ENCODE measurements at places on chromosomes 4 and X.

DNA sequence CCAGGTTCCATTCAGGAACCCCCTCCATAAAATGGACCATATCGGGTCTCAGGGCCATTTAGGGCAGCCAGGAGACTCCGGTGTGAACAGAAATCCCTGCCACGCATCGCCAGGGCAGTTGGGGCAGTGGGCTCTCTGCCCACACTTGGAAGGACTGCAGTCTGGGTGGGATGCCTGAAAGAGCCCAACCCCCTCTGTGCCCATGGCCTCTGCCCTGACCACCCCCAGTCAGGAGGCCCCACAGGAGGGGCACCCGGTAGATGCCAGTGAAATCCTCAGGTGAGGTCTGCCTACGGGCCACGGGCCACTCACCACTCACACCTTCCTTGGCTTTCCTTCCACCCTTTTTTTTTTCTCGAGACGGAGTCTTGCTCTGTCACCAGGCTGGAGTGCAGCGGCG is 4.8 kb downstream of the PRAF2 start:
- no peak for DNase-seq

DNA sequence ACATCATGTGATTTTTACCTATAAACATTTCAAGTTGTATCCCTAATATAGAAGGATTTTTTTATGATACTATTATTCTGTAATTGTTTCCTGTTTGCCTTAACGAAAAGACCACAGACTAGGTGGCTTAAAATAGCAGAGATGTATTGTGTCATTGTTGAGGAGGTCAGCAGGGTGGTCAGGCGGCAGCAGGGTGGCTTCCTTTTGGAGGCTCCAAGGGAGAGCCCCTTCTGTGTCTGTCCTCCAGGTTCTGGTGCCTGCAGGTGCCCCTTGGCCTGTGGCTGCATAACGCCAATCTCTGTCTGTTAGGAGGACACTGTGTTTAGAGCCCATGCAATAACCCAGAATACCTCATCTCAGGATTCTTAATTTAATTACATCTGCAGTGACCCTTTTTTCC is 118.1 kb downstream of the TBL1X start:
- DNase-seq, result no peak

DNA sequence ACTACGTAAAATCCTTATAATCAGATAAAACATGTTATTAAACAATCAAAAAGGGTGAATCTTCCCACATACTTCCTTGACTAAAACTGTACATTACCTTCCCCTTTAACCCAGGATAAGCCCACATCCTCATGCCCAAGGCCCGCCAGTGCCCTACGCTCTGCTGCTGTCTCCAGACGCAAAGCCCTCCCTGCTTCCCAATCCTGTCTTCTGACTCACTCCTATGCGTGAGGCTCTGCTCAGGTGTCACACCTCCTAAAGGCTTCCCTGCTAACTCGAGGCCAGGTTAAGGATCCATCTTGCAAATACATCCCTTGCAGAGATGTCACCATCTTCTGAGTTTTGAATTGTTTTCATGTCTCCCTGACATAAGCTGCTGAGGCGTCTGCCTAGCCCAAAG is 61.6 kb downstream of the STX18 start:
- no peak for DNase-seq

- peak; percentile 49 for DNase-seq
Observed at GRCh38 chr4:139017861-139018260, 2.3 kb downstream of the NOCT start.

DNA sequence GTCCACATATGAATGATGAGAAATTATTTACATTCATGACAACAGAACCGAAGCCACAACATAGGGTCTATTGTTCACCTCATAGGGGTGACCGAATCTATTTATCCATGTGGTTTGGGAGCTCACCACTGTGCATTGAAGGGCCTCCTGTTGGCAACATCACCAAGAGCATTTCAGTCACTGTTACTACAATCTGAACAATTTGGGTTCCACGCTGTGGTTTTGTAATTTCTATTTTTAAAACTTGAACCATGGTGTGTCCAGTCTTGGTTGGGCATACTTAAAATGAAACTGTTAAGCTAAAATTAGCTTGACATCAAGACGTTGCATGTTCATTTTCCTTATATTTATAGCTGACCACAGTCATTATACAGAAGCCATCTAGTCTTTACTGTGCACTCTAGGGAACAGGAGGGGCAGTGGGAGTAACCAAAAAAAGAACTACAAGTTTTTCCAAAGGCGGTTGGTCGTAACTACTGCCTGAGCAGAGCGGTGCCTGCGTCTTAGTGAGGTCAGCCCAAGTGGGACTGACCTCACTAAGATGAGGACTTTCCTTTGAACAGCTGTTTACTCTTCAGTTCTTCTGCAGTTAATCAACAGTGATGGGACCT is 192.1 kb downstream of the SPRY1 start:
- peak; percentile 25 for DNase-seq

DNA sequence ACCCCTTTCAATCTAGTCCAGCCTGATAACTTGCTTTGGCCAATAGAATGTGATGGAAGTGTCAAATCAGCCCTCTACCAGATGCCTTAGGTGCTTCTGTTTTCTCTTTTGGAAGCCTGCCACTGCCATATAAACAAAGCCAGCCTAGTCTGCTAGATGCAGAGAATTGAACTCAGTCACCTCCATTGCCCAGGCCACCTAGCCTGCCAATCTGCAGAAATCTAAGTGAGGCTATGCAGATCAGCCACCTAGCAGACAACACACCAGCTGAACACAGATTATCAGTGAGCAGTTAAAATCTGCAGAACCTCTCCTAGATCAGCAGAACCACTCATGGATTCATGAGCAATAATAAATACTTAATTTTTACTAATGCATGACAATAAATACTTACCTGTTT is 1108.2 kb downstream of the PCDH18 start:
- DNase-seq, result no peak

- DNase-seq, result peak; percentile 88
Observed at GRCh38 chr4:184728858-184729257, 5.0 kb downstream of the CENPU start.

DNA sequence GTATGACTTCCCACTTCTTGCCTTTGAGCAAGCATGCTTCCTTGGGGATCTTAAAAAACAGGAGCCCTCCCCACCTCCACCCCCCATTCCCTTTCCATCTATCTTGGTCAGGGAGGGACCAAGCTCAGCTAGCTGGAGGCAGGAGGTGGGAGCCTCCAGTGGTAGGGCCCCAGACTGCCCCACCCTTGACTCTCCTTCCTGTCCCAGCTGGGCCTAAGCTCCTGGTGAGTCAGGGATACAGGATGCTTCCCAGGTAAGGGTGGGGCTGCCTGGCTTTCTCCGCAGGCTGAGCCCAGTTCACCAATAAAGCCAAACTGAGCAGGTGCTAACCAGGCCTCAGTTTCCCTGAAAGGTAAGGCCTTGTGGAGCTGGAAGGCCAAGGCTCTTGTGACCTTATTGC is 15.2 kb downstream of the EFNB1 start:
- no peak for DNase-seq

DNA sequence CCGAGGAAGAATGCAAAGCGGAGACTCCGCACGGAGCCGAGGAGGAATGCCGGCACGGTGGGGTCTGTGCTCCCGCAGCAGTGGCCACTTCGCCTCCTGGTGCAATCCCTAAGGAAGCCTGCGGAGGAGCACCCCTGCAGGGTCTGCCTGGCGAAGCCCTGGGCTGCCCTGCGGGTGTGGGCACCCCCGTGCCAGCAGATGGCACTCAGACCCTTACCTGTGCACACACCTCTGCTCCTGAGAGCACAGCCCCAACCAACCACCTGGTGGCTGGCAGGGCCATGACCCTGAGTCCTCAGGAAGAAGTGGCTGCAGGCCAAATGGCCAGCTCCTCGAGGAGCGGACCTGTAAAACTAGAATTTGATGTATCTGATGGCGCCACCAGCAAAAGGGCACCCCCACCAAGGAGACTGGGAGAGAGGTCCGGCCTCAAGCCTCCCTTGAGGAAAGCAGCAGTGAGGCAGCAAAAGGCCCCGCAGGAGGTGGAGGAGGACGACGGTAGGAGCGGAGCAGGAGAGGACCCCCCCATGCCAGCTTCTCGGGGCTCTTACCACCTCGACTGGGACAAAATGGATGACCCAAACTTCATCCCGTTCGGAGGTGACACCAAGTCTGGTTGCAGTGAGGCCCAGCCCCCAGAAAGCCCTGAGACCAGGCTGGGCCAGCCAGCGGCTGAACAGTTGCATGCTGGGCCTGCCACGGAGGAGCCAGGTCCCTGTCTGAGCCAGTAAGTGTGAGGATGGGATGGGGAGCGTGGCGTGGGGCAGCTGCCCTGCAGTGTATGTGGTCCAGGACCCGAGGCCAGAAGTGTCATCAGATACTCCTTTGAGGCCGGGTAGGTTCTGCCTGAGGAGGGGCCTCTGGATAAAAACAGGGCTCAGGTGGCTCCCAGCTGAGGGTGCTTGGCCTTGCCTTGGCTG is 7.0 kb downstream of the TACC3 start:
- DNase-seq, result no peak

DNA sequence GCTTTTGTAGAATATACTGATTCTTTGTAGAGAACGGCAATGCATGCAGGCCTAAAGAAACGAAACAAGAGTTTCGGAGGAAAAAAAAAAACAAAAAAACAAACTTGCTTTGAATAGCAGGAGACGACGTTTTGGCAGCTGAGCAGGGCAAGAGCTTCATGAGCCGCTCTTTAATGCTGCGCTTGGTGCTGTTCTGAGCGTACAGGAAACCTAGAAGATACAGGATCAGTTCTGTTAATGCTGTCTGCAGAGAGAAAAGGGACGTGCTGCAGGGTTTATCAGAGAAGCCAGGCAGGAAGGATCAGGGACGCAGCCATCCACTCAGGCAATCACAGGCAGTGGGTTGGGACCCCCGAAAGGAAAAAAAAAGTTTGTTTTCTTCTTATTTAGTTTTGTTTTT is 182.2 kb downstream of the PACRGL start:
- DNase-seq, result no peak

DNA sequence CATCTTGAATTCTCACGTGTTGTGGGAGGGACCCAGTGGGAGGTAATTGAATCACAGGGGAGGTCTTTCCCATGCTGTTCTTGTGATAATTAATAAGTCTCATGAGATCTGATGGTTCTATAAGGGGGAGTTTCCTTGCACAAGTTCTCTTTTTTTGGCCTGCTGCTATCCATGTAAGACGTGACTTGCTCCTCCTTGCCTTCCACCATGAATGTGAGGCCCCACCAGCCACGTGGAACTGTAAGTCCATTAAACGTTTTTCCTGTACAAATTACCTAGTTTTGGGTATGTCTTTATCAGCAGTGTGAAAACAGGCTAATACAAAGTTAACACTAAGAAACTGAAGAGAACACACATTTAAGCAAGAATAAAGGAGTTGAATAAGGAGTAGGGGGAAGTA is 16.0 kb downstream of the TBCK start:
- no peak for DNase-seq

- peak; percentile 22 for DNase-seq
Observed at GRCh38 chr4:153204728-153205648, 745 bp downstream of the TRIM2 start.

GRCh38 chr4:19134685-19135084 is 1113.1 kb upstream of the LCORL start:
- DNase-seq, result no peak

GRCh38 chr4:118927974-118928373 is 39.3 kb downstream of the SYNPO2 start:
- peak; percentile 38 for DNase-seq

DNA sequence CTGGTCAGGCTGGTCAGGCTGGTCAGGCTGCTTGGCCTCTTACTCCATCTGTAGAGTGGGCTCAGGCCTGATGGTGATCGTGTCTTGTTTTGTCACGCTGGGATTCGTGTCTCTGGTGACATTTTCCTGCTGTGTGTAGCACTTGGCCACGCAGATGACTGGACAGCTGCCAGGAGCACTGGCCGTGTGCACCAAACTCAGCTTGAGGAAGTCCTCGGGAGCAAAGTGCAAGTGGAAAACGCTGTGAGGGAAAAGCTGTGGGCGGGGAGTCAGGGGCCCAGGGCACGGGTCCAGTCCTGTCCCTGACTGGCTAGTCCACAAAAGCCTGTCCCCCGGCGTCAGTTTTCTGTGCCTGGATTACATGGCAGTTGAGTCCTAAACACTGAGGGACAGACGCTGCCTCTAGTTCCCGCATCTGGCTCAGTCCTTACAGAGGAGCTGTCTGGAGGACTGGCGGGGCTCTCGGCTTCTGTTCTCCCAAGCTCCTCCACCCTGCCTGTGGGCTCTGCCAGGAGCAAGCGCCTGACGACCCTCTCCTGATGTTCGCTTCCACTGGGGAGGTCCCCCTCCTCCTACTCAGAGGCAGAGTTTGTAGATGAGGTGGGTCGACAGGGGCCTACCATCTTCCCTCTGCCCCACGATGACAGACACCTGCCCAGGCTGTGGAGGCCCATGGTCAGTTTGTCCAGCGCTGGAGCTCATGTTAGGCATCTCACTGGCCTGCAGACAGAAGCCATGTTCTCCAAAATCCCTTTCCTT is 35.9 kb upstream of the GRPEL1 start:
- no peak for DNase-seq

- DNase-seq, result no peak
Observed at GRCh38 chrX:154040863-154041262, 21.2 kb upstream of the IRAK1 start.

DNA sequence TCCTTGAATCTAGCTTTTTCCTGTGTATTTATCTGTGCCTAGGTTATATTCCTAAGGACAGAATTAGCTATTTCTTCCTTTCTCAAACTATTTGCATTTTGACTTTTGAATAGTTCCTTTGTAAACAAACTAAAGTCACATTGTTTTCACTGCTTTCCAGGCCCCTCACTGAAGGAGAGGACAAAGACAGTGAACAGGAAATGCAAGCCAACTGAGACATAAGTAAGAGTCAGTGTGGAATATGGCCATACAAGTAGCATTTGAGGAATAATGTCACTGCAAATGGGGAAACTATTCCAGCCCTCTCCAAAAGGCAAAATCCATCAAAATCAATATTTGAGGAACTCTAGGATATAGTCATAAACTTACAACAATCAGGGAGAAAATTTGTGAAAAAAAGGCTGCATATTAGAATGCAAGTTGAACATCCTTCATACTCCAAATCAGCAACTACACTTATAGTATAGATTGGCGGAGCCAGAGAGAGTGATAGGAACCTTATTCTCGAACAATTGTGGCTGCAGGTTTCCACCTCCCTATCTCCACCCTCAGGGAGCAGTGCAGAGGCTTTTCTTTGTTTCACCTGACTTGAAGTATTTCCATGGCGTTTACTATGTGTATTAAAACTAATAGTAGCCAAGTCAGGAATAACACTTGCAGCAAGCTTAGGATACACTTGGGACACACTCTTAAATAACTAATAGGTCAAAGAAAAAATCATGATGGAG is 1110.4 kb upstream of the ADGRL3 start:
- no peak for DNase-seq

DNA sequence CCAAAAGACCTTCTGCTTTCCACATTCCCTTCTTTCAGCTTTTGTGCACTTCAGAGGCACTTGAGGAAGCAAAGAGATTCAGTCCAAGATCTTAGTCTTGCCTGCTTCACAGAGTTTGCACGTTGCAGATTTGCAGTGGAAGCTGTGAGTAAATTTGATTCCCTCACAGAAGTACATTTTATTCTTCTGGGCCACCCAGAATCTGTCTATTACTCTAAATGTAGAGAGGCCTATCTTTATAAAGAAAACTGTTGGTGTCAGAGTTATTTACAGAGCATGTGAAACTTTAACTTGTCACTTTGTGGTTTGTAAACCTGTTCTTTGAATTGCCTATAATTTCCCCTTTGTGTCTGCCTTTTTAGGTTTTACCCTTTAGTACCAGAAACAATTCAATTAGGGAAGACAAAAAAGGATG is 15.5 kb downstream of the SPRY1 start:
- DNase-seq, result no peak
